NCI-H2081 treated with DMSO at 0.1 percent for 48 hours (cell line): ENCODE measurements at places on chromosomes 4 and X.

GRCh38 chr4:174263445-174263736 is 20.1 kb downstream of the FBXO8 start:
- no peak for DNase-seq

DNA sequence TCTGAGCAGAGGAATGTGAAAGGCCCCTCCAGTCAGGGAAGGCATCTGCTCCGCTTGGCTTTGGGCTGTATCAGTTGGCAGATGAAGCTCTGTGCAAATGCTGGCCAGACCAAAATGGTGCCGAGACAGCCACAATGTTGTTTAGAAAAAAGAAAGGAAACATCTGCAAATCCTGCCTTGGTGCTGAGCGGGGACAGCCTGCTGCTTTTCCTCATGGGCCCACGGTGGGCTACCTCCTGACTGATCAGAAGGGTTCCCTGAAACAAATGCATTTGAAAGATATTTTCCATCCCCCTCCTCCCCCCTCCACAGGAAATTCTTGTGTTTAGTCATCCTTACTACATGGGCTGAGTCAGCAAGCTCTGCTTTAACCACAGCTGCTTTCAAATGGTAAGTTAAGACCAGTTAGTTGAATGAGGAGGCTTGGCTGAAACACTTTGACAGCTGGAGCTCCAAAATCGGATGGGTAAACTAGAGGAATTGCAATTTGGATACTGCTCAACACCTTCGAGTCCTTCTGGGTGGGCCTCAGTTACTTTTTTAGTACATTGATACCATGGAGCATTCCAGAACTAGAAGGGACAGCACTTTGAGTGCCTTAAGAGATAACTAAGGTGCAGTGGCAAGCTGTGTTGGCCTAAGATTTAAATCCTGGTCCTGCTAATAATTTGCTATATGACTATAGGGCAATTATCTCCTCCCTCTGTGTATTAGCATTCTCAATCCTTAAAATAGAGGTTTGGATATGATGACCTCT is 36.0 kb downstream of the PLAC1 start:
- no peak for DNase-seq

DNA sequence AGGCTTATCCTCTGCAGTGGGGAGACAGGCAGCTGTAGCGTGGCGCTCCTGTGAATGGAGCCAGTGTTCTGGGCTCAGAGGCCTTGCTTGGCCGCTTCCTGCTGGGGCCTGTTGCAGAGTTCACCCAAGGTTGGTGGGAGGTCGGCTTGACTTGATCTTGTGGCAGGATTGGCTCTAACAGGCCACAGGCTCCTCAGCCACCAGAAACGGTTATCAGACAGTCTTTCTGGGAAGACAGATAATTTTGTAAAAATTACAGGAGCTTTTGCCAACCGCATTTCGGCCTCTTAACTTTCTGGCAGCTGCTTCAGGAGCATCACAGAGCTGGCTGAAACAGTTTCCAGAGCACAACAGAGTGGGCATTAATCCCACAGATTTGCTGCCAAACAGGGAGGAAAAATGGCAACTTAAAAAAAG is 66.4 kb downstream of the DIPK2B start:
- no peak for DNase-seq

DNA sequence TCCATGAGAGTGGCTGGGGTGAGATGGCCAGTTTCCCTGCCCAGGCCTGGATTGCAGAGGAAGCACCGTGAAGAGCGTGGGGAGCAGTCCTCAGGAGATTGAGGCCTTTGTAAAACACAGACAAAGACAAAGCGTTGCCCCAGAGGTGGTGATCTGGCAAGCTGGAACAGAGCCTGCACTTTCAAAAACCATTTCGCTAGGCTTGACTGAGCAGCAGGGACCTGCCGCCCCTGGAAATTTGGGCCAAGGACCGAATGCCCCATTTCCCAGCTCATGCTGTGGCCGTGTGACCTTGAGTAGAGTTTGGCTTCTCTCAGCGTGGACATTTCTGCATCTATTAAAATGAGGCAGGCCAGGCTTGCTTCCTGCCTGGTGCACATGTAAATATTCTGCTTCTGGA is 381.4 kb downstream of the BCOR start:
- no peak for DNase-seq

DNA sequence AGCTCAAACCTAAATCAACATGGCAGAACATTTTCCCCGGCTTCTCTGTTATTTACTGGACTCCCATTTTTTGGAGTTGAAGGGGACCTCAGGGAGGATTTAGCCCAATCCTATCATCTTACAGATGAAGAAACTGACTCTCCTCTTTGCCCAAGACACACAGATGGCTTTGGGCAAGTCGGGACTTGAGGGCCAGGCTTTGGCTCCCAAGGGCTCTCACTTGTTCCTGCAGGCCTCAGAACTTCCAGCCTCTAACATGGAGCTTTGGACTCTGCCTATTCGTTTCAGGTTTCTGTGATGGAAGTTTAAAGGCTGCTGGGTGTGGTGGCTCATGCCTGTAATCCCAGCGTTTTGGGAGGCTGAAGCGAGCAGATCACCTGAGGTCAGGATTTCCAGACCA is 59.5 kb downstream of the RHOH start:
- no peak for DNase-seq

DNA sequence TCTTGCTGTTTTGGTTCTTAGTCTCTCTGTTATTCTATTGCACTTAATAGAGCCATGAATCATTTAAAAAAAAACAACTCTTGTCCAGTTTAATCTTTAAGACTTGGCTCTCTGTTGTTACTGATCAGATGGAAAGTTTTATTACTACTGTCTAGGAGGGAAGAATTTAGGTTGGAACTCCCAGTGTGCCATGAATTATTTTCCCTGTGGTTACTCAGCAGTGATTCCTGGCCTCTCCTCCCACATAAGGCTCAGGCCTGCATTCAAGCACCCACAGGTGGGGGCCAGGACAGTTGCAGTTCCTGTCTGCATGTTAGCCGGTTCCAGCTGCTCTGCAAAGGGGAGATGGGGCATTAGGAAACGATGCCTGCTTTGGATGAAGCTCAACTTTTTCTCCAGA is 29.8 kb upstream of the ESX1 start:
- DNase-seq = no peak

- no peak for DNase-seq
Observed at GRCh38 chr4:67725981-67726380, 25.0 kb upstream of the UBA6 start.

GRCh38 chrX:111354496-111354895 is 57.5 kb downstream of the DCX start:
- no peak for DNase-seq

DNA sequence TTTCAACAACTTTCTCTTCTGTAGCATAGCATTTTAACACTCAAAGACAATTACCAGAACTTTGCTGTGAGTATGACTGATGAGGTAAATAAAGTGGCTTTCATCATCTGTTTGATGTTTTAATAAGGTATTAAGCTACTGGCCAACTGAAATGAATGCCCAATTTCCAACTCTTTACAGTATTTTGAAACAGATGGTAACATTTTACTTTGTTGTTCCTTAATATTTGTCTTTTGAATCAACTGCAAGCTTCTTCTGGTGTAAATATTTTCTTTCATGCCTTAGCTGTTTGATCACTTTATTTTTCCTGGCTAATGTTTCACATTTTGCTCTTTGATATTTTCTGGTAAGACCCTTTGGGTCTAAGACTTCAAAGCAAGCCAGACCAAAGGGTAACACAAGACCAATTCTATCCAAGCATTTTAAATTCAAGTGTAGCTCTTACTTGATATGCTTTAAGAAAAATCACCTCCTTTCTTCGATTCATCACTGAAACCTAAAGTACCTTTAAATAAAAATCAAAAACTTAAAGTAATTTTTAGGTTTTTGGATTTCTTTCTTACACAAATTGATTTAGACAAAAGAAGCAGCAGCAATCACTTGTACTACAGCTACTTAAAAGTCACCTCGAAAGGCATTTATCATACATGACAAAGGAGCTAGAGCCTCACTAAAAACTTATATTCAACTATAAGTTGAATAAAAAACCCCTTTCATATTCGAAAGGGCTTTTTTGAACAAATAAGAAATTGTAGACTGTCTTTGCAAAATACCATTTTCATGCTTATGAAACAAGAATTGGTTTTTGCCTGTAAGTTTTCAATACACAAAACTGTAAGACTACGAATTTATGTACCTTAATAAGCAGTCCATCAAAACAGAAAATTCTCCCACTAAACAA is 57.6 kb downstream of the TBCK start:
- no peak for DNase-seq

GRCh38 chr4:102493794-102494193 is 7.4 kb upstream of the NFKB1 start:
- DNase-seq = peak; percentile 30

GRCh38 chrX:19628011-19628575 is 112.8 kb upstream of the MAP3K15 start:
- DNase-seq = no peak

DNA sequence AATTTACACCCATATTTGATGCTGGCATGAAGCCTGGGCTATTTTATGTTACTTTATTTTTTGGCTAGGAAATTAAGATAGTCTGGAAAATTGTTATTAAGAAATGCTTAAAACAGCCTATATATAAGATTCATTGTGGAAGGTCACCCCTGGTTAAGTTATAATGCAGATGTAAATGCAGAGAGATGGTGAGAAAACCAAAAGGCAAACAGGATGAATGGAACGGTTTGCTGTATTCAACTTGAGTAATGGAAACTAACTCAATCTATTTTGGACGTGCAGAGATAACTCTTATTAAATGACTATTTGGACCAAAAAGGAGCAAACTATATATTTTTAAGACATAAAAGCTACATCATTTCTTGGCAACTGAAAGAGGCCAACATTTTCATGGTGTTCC is 446.3 kb upstream of the FRG1 start:
- DNase-seq = no peak

GRCh38 chr4:121742794-121743193 is 22.2 kb downstream of the SMIM43 start:
- DNase-seq = no peak

- DNase-seq = no peak
Observed at GRCh38 chr4:54661169-54661568, 3.4 kb downstream of the KIT start.

DNA sequence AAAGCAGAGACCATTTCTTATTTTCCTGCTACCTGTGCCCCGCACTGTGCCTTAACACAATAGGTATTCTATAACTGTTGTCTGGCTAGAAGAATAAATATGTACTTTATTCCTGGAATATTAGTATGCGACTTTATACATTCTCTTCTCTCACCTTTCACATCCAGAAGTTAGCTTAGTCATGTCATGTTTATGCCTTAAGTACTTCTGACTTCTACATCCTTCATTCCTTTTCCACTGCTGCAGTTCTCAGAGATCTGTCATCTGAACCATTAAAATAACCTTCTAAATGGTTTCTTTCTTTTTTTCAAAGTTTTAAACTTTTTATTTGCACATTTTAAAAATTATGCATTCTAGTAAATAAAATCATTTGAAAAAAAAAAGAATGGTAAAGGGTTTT is 34.4 kb downstream of the KIF4A start:
- no peak for DNase-seq

DNA sequence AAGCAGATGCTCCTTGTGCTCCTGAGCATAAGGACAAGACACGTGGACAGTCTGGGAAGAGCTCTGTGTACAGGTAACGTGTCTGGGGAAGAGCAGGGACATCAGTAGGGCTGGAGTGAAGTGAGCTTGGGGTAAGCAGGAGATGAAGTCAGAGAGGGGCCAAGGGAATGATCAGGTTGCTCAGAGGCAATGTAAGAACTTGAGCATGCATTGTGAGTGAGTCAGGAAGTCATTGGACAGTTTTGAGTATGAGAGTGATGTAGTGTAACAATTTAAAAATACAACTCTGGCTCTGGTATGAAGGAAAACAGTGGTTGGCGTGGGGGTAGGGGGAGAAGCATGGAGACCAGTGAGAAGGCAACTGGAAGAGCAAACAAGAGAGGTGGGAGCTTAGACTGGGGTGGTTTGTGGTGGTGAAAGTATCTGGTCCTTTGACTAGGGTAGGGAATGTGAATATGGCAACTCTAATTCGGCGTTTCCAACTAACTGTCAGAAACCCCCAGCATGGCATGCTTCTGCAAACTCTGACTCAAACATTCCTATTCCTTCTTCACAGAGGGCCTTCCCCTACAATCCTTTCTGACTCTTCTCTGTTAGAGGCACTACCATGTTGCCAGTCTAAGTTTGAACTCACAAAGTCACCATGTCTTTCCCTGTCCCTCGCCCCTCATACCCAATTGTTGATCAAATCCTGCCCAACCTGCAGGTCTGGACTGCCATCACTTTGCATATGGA is 57.2 kb downstream of the STBD1 start:
- no peak for DNase-seq

DNA sequence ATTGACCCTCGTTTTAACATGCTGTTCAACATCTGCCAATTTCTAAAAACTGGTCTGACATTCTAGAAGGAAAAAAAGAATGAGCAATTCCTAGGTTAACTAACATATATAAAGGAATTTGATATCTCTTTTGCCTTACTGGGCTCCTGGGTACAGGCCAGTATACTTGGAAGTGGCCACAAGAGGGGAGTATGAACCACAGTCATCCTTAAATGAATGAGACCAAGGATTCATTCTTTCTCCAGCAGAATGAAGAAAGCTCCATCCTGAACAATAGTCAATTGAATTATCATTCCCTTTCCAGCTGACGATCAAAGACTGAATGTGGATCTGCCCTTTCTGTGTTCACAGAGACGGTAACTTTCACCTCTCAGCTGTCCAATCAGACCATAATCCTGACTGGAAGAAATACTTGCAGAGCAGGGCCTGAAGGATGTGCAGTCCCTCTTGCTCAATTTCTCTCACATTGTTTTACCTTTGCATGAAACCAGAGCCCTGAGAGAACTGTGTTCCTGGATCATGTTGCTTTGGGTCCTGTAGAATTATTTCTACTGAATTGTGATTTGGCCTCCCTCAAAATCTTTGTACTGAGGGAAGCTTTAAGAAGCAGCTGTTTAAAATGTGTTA is 14.8 kb upstream of the SPARCL1 start:
- no peak for DNase-seq

- DNase-seq = no peak
Observed at GRCh38 chrX:108361316-108361715, 76.9 kb downstream of the COL4A6 start.

DNA sequence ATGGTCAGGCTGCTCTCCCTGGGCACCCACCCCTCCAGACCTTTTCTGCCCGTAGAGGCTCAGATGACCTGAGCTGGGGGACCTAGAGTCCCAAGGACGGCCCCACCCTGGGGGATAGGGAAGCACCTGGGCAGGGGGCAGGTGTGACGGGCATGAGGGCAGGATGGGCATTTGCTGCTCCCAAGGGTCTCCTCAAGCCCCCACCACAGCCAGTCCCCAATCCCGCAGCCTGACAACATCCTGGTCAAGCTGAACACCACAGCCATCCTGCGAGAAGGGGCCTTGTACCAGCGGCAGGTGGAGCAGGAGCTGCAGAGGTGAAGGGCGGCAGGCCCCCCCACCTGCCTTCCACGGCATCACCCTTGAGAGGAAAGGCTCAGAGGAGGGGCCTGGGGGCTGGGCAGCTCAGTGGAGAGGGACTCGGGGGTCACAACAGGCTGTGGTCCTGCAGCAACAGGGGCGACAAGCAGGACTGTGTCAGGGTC is 17.8 kb upstream of the RNF4 start:
- no peak for DNase-seq
